ENCODE measurements at places on chromosomes 2 and 18.

GRCh38 chr2:53067056-53067455, 700.5 kb upstream of the CHAC2 start:
- DNase-seq, result no peak

GRCh38 chr18:34647251-34647650, 62.8 kb upstream of the DTNA start:
- no peak for DNase-seq

- no peak for DNase-seq
These were observed 433.8 kb upstream of the ID2 start for GRCh38 chr2:8247905-8248622.

- no peak for DNase-seq
These were observed 401.6 kb downstream of the EPHA4 start for GRCh38 chr2:221170548-221170947.

- DNase-seq, result no peak
These were observed 469.5 kb upstream of the LINC00305 start for GRCh38 chr18:64618390-64618789.

DNA sequence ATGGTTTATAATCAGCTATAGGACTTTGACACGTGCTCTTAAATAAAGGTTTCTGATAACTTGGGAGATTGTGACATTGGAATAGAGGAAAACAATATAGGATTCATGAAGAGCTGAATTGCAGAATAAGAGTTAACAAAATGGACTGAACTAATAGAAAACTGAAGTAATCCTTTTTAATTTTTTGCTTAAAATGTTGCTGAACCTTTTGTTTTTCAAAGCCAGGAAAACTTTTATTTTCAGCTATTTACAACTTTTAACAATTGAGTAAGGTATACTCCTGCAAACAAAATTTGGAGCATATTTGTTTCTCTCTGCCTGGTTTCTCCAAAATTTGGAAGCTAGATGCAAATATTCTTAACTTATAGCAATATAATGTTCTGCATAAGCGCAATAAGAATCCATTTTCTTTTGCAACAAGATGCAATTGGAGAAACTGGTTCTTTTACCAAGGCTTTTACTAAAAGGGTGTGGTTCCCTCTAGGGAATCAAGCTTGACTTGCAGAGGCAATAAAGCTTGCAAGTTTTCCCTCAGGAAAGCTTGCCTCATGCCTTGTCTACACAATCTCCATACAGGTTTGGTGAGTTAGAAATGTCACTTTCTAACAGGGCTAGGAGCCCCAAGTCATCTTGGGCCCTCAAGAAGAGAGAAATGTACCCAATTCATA, 10.3 kb upstream of the PDK1 start:
- DNase-seq, result no peak

GRCh38 chr2:47720559-47720958, 62.4 kb upstream of the MSH6 start:
- no peak for DNase-seq

GRCh38 chr2:102111823-102112222, 30.7 kb upstream of the IL1R1 start:
- DNase-seq, result no peak

GRCh38 chr2:24914713-24915112, 5.3 kb downstream of the ADCY3 start:
- DNase-seq, result no peak

DNA sequence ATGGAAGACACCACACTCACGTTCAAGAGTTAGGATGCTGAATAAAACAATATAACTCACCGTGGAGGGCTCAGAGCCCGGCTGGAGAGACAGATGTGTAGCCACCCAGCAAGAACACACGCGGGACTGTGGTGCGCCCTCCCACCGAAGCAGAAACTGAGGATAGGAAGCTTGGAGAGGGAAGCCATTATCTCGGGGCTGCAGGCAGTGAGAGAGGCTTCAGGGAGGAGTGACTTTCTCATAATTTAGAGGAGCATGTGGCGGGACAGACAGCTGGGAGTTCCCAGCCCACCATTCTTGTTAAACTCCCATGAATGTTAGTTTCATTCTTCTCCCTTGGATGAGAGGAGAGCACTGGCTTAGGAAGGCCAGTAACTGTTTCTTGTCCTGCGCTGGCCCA, 96.4 kb downstream of the MAPRE2 start:
- DNase-seq, result no peak

GRCh38 chr2:118942031-118942430, at the start of gene MARCO:
MARCO (plus strand) TSS chr2:118942194; CDS start chr2:118942301, 107 bp downstream.
- DNase-seq, result no peak

GRCh38 chr18:49546719-49547273, 15.1 kb upstream of the LIPG start:
- no peak for DNase-seq

GRCh38 chr2:125167152-125167551, 1142.1 kb downstream of the CNTNAP5 start:
- no peak for DNase-seq

DNA sequence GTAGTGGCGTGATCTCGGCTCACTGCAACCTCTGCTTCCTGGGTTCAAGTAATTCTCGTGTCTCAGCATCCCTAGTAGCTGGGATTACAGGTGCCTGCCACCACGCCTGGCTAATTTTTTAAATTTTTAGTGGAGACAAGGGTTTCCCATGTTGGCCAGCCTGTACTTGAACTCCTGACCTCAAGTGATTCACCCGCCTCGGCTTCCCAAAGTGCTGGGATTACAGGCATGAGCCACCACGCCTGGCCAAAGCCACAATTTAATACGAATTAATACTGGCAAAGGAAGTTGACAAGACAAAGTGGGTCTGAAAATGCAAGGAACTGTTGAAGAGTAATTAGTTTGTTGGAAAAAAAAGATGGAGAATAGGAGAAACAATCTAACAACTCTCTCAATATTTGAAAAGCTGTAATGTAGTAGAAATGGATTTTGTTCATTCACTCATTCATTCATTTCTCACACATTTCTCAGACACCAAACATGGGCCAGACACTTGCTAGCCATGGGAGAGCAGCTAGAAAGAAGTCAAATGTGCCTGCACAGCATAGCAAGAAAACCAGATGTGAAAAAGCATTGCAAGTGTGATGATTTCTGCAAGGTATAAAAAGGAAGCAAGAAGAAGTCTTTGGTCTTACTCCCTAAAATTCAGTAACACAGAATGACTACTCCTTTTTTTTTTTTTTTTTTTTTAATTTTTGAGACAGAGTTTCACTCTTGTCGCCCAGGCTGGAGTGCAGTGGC, 39.4 kb upstream of the ATL2 start:
- DNase-seq, result no peak

- no peak for DNase-seq
These were observed 16.5 kb upstream of the CNNM3 start for GRCh38 chr2:96799623-96799935.

DNA sequence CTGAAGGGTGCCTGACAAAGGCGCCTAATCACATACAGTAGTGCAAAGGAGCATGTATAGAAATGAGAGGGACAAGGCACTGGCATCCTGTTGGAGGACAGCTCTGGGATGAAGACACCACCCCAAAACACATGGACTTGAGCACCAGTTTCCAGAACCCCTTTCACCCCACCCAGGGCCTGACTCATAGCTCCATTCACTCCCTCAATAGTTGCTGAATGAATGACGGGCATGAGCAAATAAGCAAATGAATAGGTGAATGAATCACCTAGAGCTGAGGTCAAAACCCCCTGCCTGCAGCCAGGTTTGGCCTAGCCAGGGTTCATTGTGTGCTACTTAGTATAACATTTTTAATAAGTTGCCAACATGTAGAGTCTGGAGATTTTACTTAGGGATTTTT, 66.3 kb downstream of the NRP2 start:
- no peak for DNase-seq

DNA sequence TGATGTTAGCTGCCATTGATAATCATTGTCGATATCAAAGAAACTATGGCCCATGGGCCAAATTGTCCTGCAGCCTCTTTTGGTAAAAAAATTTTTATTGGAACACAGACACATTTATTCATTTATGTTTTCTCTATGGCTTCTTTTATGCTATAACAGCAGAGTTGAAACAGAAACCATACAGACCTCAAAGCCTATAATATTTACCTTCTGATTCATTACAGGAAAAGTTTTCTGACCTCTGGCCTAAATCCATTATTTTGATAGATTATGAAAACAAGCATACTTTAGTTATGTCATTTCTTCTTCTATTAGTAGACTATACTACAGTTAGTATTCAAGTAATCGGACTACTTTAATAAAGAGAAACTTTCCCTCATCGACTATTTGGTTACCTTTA, 349.7 kb upstream of the GALNT5 start:
- no peak for DNase-seq

DNA sequence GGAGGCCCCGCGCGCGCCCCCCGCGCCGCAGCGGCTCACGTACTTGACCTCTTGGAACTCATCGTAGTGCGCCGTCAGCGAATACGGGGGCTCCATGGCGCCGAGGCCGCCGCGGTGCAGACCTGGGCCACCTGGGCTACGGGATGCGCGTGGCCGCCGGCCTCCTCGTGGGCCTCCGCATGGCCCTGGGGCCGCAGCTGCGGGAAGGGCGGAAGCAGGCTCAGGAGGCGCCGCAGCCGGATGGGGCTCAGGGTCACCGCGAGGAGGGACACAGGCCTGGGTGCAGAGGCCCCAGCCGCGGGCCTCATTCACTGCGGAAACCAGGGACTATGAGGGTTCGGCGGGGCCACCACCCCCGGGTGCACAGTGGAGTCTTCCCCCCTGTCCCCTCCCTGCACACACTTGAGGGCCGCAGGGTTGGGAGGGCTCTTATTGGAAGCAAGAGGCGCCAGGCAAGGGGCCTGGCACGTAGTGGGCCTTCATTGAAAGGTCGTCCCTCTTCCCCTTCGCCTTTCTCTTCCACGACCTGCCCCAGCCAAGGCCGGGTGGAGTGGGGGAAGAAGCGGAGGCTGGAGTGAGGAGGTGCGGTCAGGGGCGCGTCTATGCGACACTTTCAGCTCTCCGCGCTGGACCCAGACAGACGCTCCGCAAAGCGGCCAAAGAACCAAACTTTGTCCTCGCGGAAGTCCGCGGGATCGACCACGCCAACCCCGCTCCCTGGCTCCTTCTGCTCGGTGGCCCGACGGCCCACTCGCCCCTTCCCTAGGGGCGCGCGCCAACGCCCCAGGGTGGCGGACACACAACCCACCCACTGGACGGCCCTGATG, 863 bp downstream of the ECEL1 start:
- no peak for DNase-seq

DNA sequence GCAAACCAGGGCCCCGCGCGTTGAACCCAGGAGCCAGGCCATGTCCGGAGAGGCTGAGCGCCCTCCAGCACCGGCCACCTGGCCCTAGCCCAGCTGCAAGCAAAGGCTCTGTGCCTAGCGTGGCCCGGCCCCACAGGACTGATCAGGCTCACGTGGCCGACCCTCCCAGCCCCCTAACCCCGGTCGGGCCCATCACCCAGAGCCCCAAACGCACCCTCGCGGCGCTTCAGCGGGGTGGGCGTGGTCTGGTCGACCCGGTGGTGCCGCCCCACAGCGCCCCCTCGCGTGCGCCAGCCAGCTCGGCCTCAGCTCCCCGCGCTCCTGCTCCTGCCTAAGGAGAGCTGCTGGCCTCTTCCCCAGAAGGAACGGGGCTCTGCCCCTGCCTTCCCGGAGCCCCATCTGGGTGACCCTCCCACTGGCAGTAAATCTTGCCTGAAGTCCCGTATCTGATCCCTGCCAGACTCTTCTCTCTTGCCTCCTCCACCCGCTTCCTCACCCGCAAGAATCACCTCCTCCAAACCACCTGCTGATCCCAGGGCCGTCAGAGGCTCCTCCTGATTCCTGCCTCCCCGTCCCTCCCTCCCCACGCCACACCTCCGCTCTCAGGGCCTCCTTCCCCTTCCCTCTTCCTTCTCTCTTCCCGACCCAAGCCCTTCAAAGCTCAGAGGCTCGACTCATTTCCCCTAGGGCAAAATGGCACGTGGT, 12.3 kb upstream of the TEX51 start:
- peak; percentile 9 for DNase-seq

DNA sequence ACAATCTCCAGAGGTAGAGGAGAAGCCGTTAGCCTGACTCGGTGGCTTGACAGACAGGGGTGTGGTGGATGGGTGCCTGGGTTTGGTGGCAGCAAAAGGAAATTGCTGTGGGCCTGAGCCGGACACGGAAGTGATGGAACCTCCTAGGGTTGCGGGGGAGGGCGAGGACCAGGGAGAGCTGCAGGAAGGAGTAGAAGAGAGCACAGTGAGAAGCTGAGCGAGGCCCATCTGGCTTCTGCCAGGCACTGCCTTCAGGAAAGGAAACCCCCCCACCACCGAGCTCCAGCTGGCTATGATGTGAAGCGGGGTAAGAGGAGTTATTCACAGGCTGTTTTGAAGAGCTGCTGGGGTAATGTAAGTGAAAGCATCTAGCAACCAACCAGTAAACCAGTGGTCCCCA, 134.6 kb downstream of the TSN start:
- no peak for DNase-seq

DNA sequence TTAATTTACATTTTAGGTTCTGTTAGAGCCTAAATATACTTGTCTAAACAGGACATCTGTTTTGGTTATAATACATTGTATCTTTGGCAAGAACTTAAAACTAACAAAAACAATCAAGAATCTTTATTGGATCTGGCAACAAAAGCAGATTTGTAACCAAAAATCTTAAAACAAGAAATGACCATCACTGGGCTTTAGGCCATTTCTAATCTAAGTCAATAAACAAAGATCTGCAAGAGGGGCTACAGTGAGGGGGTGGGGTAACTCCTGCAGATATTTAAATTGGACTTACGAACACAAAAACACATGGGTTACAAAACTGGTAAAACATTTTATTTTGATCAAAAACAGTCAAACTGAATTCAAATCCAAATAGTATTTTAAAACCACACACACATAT, 77.3 kb downstream of the SRBD1 start:
- no peak for DNase-seq

DNA sequence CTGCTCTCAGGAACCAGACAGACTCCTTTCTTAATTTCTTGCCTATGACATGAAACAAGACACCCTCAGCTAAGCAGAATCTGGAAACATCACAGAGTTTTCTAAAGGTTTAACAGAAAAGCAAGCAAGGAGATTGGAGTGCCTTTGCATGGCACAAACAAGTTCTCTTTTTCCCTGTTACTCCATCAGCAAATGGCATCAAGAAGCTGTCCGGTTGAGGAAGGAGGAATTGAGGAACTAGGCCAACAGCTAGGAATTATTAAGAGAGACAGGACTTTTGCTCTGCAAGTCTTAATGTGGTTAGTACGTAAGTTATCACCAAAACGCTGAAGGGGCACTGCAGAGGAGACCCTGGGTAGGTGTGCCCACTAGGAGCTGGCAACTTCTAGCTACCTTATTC, 53.2 kb downstream of the NEB start:
- DNase-seq, result no peak

DNA sequence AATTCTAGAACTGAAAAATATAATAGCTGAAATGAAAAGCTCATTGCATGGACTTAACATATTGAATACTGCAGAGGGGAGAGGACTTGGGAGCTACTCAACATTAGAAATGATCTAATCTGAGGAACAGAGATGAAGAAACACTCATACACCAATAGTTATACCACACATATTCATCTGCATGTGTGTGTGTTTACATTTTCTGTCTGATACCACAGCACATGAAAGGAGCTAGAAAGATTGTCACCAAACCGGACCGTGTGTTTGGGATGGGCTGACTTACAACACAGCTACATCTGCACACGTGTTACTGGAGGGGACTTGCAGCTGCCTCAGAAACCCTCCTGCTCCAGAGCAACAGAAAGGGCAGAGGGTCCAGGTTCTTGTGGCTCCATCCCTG, 47.8 kb downstream of the PXDN start:
- DNase-seq, result no peak

Data from stimulated activated CD8-positive, alpha-beta memory T cell treated with anti-CD3 and anti-CD28 coated beads, Interleukin-7, amount 100 ng/mL, for 24 hours (primary cell).